ENCODE measurements at places on chromosomes 5 and 9. TPM values are rescaled to one million over a fixed set of nuclear protein-coding genes. Genes with fewer than 3 reads are reported as not detected.

DNA sequence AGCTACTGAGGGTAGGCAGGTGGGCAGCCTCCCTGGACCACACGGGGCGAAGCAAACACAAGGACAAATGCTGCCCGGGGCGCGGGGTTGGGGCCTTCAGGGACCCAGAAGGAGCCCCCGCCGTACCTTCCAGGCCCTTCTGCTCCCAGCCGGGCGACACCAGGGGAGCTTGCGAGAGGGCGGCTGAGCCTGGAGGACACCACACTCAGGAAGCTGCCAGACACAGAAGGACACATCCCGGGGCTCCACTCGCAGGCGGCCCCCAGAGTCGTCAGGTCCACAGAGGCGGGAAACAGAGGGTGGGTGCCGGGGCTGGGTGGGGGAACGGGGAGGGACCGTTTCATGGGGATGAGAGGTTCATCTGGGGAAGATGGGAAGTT lies 58.5 kb upstream of the UBAC1 start:
- no peak overlapping the region for H3K4me3 ChIP-seq
- H3K4me1 ChIP-seq = peaks cover 12% of the 10 kb centered on the region
- no peaks in the 10 kb centered on the region for H3K27me3 ChIP-seq

GRCh38 chr5:168851902-168852321 lies 272.7 kb upstream of the PANK3 start:
- no peaks in the 10 kb centered on the region for H3K27me3 ChIP-seq
- no peak for DNase-seq
- peak overlapping the region; percentile 76 for H3K27ac ChIP-seq
- H3K4me3 ChIP-seq = peak overlapping the region; percentile 70
- H3K36me3 ChIP-seq = no peaks in the 10 kb centered on the region

DNA sequence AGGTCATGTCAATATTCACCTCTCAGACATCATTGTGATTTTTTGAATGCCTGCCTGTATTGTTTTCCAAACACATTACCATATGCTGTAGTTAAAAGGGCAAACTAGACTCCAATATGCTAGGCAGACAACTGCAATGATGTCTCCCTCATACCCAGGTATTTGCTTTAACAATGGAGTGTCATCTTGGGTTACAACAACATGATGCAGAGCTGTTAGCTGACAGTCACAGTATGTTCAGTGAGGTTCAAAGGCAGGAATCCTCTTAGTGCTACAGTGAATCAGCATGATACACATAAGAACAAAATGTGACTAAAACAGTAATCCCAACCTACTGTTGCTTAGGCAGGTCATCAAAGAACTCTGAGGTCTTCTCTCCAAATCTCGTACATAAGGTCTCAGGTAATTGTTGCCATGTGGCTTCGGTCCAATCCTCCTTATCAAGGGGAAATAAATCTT lies 24.0 kb downstream of the OR1J1 start:
- no peaks in the 10 kb centered on the region for H3K36me3 ChIP-seq
- no peak overlapping the region for H3K4me3 ChIP-seq
- peaks cover 49% of the 10 kb centered on the region for H3K27me3 ChIP-seq
- no peak overlapping the region for H3K27ac ChIP-seq
- H3K4me1 ChIP-seq = no peaks in the 10 kb centered on the region

Gene SLC6A18
- total RNA-seq = not detected

- no peak overlapping the region for H3K27ac ChIP-seq
- no peak overlapping the region for H3K4me3 ChIP-seq
- peaks cover 2% of the 10 kb centered on the region for H3K36me3 ChIP-seq
- peaks cover 25% of the 10 kb centered on the region for H3K4me1 ChIP-seq
Observed at GRCh38 chr9:96498796-96499195, 48.8 kb downstream of the HABP4 start.

Gene LTC4S
- 2.4 TPM for total RNA-seq

Gene GARIN3
- not detected for total RNA-seq

GRCh38 chr9:125343518-125344275 lies 82.1 kb downstream of the GAPVD1 start:
- H3K4me1 ChIP-seq = peaks cover 3% of the 10 kb centered on the region
- no peak for DNase-seq
- H3K27me3 ChIP-seq = no peaks in the 10 kb centered on the region

Gene PCDHGC5
- total RNA-seq = 3.0 TPM

Gene MTREX
- total RNA-seq = 97.2 TPM

GRCh38 chr5:149014571-149015031 lies 48.3 kb downstream of the SH3TC2 start:
- H3K4me3 ChIP-seq = no peak overlapping the region
- H3K27ac ChIP-seq = no peak overlapping the region
- no peaks in the 10 kb centered on the region for H3K36me3 ChIP-seq
- H3K27me3 ChIP-seq = no peaks in the 10 kb centered on the region

Gene RMRP
- 14,026 TPM for total RNA-seq

DNA sequence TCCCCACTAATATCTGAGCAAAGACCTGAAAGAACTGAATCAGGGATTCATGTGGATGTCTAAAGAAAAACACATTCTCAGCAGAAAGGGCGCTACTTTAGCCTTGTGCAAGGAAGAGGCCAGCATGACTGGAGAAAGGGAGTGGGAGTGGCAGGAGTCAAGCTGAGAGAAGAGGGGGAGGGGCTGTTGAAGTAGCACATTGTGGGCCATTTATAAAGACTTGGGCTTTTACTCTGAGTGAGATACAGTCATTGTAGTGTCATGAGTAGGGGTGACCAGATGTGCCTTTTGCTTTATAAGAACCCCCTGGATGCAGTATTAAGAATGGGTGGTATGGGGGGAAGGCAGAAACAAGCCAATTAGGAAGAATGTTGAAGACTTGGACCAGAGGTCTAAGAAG lies 452.8 kb downstream of the ENC1 start:
- H3K36me3 ChIP-seq = no peaks in the 10 kb centered on the region
- no peaks in the 10 kb centered on the region for H3K27me3 ChIP-seq
- peaks cover 26% of the 10 kb centered on the region for H3K4me1 ChIP-seq
- peak; percentile 10 for DNase-seq
- H3K4me3 ChIP-seq = no peak overlapping the region

DNA sequence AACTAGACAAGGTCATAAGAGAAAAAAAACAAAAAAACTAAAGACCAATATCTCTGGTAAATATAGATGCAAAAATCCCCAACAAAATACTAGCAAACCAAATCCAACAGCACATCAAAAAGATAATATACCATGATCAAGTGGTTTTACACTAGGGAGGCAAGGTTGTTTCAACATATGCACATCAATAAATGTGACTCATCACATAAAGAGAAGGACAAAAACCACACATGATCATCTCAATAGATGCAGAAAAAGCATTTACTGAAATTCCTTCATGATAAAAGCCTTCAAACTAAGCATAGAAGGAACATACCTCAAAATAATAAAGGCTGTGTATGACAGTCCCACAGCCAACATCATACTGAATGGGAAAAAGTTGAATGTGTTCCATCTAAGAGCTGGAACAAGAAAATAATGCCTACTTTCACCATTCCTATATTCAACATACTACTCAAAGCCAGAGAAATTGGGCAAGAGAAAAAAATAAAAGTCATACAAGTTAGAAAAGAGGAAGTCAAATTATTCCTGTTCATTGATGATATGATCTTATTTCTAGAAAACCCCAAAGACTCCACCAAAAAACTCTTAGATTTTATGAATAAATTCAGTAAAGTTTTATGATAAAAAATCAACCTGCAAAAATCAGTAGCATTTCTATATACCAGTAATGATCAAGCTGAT lies 72.2 kb upstream of the FAM169A start:
- no peak overlapping the region for H3K27ac ChIP-seq
- H3K36me3 ChIP-seq = no peaks in the 10 kb centered on the region
- no peak for DNase-seq
- H3K27me3 ChIP-seq = no peaks in the 10 kb centered on the region
